ENCODE measurements at places on chromosomes 2 and 18. TPM values are rescaled to one million over a fixed set of nuclear protein-coding genes. Genes with fewer than 3 reads are reported as not detected.

Gene DNAJC5G
- not detected for total RNA-seq

Gene RPRM
- total RNA-seq = not detected

Gene MYO7B
- total RNA-seq = 0.24 TPM

Gene LGALSL
- total RNA-seq = 17.7 TPM

Gene KHK
- total RNA-seq = 0.24 TPM

Gene RGPD3
- total RNA-seq = under 0.01 TPM

Gene LYG2
- not detected for total RNA-seq

Gene EVX2
- total RNA-seq = not detected

Gene GAD1
- total RNA-seq = not detected

Gene GPAT2
- total RNA-seq = 4.9 TPM

Gene TRIM43
- not detected for total RNA-seq

Gene TEKT4
- total RNA-seq = not detected

Gene DPP10
- total RNA-seq = 2.6 TPM

Gene AQP12A
- total RNA-seq = not detected

Gene GKN1
- total RNA-seq = not detected

Gene DNAH7
- total RNA-seq = 1.3 TPM

Gene PSTPIP2
- total RNA-seq = 3.3 TPM

Gene PDE11A
- total RNA-seq = not detected

Gene HOXD10
- total RNA-seq = not detected
